ENCODE measurements at places on chromosomes 11 and 22.

DNA sequence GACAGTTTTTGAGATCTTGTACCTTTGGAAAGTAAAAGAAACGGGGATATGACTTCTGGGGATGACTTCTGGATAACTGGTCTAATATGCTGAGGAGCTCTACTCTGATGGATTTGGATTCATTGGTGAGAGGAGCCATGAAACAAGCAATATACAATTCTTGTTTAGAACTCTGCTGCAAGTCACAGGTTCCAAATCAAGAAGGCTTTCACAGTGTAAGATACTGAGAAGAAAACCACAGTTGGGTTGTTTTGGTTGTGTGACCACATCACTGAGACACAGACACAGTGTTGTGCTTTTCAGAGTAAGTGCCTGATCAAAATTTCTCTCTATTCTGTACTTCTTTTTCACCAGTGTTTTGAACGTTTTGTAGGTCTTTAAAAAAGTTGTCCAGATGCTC, 13.1 kb upstream of the UCP2 start:
- DNase-seq, result no peak

- no peak for DNase-seq
These were observed 109.4 kb downstream of the RCN1 start for GRCh38 chr11:32200136-32200847.

GRCh38 chr11:3840870-3841425, at the start of gene RHOG:
RHOG (minus strand) TSS chr11:3840959; CDS start chr11:3828138, 12,821 bp downstream.
- no peak for DNase-seq

DNA sequence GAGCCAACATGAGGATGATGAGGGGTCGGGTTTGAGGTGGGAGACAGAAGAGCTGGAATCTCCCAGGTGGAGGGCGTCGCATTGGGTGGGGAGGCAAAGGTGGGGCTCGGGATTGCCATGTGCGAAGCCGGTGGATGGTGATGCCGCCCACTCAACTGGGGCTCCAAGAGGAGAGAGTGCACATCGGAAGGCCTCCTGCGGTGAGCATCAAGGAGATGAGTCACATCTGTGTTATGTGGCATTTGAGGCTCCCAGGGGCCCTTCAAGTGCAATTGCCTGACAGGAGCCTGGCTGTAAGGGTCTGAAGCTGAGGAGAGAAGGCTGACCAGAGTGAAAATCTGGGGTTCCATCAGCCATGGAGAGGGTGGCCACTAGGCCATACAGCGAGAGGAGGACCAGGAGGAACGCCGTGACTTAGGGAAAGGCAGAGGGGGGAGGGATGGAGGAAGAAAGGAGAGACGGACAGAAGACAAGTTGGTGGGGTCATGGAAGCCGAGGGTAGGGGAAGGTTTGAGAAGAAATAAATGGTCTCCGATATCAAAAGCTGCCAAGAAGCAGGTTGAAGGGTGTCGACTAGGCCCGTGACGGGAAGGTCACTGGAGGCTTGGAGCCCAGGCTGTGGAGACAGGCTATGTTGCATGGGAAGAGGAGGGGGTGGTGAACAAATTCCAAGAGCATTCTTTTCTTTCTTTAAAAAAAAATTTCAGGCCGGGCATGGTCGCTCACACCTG, 21.3 kb downstream of the RASD2 start:
- no peak for DNase-seq
